ENCODE measurements at places on chromosomes 2 and 18. TPM values are rescaled to one million over a fixed set of nuclear protein-coding genes. Genes with fewer than 3 reads are reported as not detected.

DNA sequence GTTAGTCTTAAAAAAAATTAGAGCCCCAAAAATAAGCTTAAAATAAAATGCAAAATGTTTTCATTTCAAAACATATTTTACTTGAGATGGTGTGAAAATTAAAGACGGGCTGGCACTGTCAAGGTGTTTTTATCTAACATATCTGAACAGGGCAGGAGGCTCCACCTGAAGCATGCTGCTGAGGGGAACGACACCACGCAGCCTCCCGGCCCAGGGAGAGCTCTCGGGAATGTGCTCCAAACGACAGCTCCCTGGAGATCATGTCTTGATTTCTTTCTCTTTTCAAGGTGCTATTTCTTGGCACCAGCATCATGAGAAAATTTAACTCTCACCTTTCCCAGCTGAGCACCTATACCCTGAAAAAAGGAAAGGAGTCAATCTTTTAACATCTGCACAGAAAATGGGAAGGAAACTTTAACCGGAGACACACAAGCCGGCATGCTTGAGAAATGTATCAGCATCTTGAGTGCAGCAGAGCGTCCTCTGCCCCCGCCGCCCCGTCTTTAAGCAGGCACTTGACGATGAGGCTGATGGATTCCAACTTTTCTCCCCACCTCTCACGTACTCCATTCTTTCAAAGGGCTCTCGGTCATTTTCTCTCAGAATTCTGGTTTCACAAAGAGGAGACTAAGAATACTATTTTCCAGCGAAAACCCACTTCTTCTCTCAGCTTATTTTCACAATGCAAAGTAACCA is 56.6 kb downstream of the EIPR1 start:
- no peak for DNase-seq

The MYCN gene
- total RNA-seq: 1.1 TPM

GRCh38 chr2:60899892-60900249 is 18.5 kb downstream of the REL start:
- DNase-seq: no peak

DNA sequence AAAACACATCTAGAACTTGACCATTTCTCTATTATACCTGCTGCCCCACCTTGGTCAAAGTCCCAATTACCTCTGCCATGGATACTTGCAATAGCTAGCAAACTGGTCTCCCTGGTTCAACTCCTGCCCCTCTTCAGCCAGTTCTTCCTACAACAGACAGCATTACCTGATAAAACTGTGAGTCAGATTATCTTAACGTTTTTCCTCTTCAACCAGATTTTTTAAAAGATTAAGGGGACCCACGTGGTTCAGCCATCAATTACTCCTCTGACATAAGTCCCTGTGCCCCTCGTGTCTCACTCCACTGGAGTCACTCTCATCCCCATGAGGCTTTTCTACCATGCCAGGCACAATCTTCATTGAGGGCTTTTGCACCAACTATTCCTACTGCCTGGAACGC is 5.3 kb upstream of the ARHGAP15 start:
- DNase-seq: no peak

DNA sequence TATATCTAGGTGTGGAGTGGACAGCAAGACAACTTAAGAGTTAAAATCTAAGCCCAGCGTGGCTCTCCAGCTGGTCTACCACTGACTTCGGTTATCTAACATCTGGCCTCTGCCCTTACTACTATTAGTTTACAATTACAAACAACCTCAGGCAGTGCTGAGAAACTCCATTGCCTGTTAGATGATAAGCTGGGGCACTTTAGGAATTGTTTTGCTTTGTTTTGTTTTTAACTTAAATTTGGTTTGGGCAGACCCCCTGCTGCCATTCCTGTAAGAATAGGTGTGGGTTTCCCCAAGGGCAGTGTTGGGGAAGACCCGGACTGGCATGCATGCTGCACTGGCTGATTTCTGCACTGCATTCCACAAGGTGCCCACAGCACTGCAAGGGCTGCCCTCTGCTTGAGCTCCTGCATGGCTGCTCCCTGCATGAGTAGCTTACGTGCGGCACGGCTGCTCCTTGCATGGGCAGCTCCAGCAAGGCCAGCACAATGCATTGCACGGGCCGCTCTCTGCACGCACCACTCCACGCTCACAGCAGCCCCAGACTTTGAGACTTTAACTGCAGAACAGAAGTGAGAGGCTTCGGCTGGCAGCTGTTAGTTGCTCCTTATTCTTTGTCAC is 74.2 kb upstream of the SERTAD2 start:
- no peak for DNase-seq

The CCBE1 gene
- total RNA-seq: 0.74 TPM

DNA sequence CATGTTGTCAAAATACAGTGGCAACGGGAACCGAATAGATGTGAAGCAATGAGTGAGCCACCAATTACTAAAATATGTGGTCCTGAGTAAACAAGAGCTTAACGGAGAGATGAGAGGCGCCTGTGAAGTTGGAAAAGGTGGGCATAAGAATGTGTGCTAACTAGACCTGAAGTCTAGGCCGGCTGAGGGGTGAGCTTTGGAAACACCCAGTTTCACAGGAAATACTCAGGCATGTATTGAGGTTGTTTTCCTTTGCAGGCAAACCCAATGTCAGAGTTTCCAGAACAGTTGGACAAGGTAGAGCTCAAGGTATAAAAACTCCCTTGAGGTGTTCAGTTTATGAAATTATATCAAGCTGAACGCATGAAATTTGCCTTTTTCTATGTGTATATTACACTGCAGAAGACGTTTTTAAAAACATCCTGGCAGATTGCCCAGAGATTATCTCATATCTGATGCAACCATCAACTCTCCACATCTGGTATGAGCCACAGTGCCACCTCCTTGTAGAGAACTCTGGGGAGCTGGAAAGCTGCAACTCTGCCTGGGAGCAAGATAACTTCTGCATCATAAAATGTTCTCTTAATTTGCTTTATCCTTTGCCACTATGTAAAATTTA is 3.9 kb upstream of the WDSUB1 start:
- no peak for DNase-seq

DNA sequence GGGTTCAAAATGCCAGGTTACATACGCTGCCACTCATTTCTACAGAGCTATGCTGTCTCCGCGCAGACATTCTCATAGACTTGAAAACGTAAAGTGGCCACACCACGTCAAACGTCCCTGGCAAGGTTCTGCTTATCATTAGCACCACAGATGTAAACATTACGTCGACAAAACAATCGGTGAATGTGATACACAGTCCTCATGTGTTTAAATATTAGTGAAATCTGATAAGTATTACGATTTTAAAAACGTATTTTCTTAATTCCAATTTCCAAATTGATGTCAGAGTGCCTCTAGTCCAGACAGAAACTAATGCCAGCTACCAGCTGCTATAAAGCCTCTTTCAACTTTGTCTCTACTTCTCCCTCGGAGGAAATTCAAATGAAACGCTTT is 1.2 kb downstream of the STK17B start:
- peak; percentile 26 for DNase-seq

DNA sequence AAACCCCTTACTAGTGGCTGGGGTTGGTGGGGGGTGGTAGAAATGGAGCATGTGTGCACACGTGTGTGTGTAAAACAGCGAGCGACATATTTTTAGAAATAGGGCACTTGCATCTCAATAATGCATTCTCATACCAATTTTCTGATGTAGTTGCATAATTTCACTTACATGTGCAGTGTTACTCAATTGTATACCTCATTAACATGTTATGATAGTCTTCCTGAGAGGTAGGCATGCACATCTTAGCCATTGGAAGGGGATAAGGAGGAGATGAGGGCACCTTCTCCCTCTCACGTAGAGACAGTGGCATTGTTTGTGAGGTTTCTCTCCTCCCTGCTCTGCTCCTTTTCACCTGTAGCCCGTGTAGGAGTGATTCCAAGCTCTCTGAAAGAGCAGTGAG is 44.6 kb upstream of the RND3 start:
- DNase-seq: no peak

DNA sequence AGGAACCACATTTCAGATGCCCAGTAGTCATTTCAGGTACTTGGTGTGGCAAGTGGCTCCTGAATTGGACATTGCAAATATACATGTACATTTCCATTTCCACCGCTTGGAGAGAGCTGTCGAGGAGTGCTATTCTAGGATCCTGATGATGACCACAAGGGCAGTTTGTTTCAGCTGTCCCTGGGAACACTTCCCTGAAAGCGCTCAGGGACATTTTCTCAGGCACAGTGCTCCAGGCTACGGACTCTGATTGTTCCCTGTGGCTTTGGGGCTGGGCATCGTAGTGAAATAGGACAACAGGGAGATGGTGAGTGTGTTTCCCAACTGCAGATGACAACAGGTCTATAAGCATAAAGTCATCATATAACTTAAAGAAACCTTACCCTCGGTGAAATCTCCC is 3.1 kb downstream of the DBI start:
- no peak for DNase-seq

DNA sequence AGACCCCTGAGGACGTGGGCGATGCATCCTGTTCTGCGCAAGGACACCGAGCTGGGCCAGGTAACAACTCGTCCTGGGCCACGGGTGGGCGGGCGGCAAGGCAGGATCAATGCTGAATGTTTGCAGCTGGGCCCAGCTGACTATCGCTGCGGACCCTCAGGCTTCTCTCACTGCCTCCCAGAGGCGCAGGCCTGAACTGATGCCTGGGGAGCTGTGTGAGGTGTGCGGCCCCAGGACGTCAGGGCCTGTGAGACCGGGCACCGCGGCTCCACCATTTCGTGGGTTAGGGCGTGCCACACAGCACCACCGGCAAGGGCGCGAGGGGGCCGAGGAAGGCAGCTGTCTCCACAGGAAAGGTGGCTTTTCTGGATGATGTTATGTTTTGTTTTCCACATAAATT is 307.4 kb downstream of the NDUFA10 start:
- no peak for DNase-seq

DNA sequence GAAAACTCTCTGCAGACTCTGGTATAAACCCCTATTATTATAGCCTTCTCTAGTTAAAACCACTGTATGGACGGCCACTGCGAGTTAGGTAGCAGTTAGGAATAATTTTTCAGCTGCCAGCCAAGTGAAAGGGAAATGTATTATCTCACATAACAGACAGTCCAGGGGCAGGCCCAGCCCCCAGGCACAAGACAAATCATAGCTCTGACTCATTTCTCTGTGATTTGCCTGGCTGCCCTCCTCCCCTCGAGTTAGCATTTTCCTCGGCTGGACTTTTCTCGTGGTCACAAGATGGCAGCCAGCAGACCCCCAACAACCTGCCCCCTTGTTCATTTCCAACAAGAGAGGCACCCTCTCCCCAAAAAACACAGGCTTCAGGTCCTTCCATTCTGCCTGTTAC is 10.5 kb downstream of the VIT start:
- peak; percentile 35 for DNase-seq

DNA sequence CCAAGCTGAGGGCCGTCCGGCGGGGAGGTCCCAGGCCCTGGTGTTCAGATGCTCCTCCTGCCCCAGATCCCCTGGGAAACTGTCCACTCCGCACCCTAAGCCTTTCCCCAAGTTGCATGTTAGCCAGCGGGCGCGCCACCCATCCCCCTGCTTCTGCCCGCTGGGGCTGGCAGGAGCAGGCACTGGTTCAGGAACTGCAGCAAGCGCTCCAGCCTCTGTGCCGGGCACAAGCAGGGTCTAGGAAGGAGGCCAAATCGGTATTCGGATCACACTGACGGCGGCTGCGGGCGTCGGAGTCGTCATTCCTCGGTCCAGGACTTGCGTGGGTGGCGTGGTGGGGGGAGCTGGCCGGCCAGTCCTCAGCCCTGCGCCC is 53.7 kb downstream of the FAM168B start:
- DNase-seq: no peak

DNA sequence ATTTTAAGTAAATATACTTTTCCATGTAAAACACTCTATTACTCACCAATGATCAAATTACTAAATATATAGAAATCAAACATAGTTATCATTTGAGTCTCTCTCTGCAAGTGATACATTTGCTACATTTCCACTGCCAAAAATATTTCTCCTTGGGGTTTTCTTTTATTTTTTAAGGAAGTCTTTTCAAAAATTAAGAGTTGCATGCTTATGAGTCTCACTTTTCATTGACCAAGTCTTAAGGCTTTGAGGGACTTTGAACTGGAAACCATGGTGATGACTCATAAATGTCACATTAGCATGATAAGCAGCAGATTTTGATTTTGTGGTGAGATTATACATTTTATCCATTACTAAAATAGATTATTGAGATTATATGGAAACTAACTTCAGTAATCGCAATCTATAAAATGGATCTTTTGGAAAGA is 152.9 kb downstream of the FAM124B start:
- DNase-seq: no peak

- DNase-seq: peak; percentile 91
Observed at GRCh38 chr2:217434180-217434975, 568.4 kb downstream of the TNS1 start.

DNA sequence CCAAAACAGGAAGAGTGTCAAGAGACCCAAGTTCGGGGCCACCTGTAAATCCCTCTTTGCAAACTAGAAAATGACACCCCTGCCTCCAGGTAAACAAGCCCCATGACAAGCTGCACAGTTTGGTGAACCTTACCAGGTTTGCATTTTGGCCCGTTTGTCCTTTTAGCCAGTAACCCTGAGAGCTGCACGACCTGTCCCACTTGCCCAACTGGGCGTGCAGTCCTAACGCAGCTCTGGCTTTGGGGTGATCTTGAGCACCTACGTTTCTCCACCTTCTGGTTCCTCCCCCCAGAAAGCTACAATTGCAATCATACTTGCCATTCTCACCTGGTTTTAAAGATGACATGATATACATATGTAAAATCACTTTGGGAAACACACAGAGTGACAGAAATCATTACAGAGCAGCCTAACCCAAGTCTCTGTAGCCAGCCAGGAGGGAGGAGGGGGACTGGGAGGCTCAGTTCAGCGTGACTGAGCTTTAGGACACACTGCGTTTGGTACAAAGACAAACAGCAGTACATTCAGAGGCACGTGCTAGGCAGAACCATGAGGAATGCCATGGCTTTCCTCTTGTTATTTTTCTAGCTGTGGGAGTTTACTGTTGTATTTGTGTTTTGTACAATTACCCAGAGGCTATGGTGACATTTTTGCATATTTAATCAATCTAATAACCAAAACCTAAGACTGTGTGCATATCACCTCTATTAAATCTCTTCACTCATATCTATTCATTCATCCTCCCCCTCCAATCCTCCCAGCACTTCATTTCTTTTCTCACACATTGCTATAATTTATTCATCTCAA is 304.0 kb downstream of the IRS1 start:
- DNase-seq: no peak

The VIL1 gene
- not detected for total RNA-seq

The GFPT1 gene
- 22.6 TPM for total RNA-seq

The EFR3B gene
- 5.5 TPM for total RNA-seq

The PAIP2B gene
- 53.2 TPM for total RNA-seq

DNA sequence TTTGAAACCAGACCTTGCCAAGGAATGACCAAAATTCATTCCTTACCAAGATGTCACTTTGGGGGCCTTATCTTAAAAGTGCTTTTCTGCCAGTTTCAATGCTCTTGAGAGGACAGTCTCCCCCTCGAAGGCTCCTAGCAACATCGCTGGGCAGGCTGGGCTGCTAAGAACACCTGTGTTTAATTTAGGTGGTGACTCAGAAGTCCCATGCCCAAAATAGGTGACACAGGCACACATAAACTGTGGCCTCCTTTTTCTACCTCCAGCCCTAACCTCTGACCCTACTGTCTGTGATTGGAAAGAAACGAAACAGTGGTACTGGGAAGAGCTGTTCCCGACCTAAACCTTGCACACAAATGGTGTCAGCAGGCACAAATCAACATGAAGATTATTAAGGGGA is 28.7 kb upstream of the ROCK2 start:
- no peak for DNase-seq

Measured in heart left ventricle (tissue), 16 donors.